ENCODE measurements at places on chromosomes 12 and 14.

- no peak for DNase-seq
Measured at GRCh38 chr14:69091695-69092094, 61.2 kb downstream of the DCAF5 start.

DNA sequence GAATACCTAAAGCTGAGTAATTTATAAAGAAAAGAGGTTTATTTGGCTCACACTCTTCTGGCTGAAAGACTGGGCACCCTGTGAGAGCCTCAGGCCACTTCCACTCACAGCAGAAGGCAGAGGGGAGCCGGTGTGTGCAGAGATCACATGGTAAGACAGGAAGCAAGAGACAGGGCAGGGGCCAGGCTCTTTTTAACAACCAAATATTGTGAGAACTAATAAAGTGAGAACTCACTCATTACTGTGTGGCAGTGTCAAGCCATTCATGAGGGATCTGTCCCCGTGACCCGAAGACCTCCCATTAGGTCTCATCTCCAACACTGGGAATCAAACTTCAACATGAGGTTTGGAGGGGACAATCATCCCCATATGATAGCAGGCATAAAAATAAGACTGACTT, 180.8 kb upstream of the DIO3 start:
- no peak for DNase-seq

DNA sequence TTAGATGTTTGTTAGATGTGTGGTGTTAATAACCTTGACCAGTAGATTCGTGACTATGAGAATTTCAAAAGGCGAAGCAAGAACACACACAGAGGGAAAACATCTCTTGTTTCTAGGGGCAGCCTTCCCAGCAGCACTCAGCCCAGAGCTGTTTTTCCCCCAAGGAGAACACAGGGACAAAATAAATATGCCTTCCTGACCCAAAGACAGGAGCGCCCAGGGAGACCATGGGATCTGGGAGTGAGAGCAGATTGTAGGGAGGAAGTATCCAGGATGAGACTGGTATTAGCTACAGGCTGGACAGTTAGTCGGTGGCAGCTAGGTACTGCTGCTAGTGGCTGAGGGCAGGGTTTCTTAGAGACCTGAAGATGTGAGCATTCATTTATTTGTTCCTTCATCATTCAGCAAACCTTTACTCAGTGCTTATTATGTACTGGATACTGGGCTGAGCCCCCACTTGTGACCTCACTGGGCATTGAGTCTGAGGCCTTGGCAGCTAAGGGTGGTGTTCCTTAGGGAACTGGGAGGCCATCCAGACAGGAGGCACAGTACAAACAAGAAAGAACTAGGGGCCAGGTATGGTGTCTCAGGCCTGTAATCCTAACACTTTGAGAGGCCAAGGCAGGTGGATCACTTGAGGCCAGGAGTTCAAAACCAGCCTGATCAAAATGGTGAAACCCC, 469.8 kb downstream of the ZFP36L1 start:
- no peak for DNase-seq

DNA sequence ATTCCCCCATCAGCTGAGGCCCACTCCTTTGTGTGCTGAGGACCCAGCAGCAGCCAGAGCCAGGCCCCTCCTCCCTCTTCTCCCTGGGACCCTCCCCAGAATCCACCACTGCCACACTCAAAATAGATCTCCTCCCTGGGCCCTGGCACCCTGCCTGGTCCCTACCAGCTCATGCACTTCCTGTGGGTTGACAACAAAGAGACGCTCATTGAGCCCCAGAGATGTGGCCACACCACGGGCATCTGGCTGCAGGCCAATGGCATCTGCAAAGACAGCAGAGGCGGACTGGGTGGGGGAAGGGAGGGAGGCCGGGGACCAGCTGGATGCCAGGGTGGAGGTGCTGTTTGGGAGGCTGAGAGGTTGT, 16.0 kb upstream of the ENDOU start:
- peak; percentile 21 for DNase-seq

- no peak for DNase-seq
Measured at GRCh38 chr14:102772781-102773570, 4.3 kb upstream of the TRAF3 start.

- no peak for DNase-seq
Measured at GRCh38 chr12:117017807-117018206, 81.4 kb downstream of the TESC start.

GRCh38 chr12:123906711-123907420, 65.8 kb downstream of the CCDC92 start:
- DNase-seq: no peak

DNA sequence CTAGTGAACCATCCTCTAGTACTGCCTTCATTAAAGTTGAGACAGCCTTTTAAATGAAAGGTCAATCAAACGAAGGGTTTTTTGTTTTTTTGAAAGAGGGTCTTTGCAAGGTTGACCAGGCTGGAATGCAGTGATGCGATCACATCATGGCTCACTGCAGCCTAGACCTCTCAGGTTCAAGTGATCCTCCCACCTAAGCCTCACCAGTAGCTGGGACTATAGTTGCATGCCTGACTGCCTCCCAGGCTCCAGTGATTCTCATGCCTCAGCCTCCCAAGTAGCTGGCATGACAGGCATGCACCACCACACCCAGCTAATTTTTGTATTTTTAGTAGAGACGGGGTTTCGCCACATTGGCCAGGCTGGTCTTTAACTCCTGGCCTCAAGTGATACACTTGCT, 114.6 kb upstream of the SINHCAF start:
- DNase-seq: no peak

GRCh38 chr12:122206111-122206881, 2.8 kb downstream of the B3GNT4 start:
- DNase-seq: no peak

GRCh38 chr12:120116441-120116791, at the start of gene RAB35:
RAB35 (minus strand) TSS chr12:120116753; CDS start chr12:120116650, 103 bp downstream.
- no peak for DNase-seq

- peak; percentile 50 for DNase-seq
Measured at GRCh38 chr14:99745307-99745951, 47.8 kb upstream of the EML1 start.

DNA sequence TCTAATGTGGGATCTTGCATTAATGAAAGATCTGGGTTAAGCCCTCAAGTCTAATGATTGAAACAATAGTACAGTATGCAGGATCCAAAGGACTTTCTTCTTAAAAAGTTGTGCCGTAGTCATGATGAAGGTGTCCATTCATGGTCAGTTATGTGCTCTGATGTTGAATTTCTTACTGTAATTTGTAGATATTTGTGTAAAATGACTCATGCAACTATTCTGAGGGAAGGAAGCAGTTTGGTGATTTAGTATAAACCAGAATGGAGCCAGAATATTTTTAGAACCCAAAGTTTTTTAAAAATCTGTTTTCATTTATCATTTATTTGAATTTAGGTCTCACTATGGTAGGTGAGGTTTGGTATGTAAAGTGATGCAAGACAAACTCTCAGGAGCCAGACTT, 151.2 kb downstream of the AKAP6 start:
- no peak for DNase-seq

DNA sequence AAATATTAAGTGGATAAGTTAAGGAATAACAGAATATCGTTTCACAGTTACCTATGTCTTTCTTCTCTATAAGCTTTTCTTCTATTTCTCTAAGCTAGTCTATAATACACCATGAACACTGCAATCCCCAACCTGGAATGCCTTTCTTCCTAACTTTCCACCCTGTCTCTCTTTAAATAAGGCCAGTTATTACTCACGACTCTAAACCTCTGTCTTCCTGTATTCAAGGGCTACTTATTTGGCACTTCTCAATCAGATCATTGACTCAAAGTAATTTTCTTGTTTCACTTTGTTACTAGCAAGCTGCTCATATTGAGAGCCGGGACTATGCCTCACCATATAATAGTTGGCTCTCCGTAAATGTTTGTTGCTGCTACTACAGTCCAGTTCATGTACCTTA, 13.5 kb downstream of the FERMT2 start:
- DNase-seq: no peak

- DNase-seq: no peak
Measured at GRCh38 chr14:80428171-80428570, 216.9 kb upstream of the DIO2 start.

- no peak for DNase-seq
Measured at GRCh38 chr14:69317102-69317755, 57.3 kb downstream of the GALNT16 start.

- DNase-seq: no peak
Measured at GRCh38 chr14:54440476-54440872, 700 bp downstream of the CNIH1 start.

DNA sequence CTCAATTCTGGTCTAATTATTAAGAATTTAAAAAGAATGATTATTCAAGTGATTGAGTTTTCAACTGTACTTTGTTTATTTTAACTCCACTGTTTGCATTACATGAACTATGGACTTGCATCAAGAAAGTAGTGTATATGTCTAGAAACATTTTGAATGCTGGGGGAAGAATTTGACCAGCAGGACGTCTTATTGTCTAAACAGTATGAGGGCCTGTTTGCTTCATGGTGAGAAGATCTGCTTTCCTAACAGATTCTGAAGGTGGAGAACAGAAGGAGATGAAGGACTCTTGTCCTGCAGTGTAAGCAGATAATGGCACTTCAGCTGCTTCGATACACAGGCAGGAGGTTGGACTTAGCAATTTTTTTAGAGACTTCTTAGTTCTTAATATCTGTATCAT, 176.0 kb downstream of the DACT1 start:
- no peak for DNase-seq

DNA sequence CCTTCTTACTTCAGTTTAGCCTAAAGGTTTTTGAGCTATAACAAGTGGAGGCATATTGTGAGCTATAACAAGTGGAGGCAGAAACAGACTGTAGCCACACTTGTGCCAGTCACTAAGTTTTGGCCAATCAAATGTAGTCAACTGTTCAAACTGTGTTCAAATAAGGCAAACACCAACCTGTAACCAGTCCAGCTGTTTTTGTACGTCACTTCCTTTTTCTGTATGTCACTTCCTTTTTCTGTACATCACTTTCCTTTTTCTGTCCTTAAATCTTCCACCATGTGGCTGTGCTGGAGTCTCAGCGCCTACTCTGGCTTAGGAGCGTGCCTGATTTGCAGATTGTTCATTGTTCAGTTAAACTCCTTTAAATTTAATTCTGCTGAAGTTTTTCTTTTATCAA, 79.7 kb downstream of the FUT8 start:
- no peak for DNase-seq

GRCh38 chr12:94265966-94266745, 117.8 kb downstream of the PLXNC1 start:
- DNase-seq: no peak

GRCh38 chr14:95537298-95538089, 2.6 kb downstream of the GLRX5 start:
- no peak for DNase-seq

- DNase-seq: peak; percentile 75
Measured at GRCh38 chr12:124771462-124772288, 92.0 kb downstream of the SCARB1 start.

GRCh38 chr14:85471156-85471555, 58.8 kb upstream of the FLRT2 start:
- no peak for DNase-seq

DNA sequence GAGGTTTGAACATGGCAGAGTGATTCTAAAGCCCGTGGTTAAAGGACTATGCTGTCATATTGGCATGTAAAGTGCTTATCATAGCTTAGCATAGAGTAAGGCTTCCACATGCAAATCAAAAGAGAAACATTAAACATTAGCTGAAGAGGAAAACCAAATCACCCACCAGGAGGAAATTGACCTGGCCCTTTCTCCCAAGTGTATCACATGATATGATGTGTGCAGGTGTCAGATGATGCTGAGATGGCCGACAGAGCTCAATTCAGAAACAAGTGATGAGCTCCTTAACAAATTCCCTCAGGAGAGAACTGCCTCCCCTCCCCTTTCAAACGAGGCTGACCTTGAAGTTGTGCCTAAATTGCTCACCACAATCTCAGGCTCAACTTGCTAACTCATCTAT, 217.1 kb upstream of the BTG1 start:
- DNase-seq: no peak

GRCh38 chr12:111467092-111467856, 61.6 kb downstream of the SH2B3 start:
- DNase-seq: no peak

DNA sequence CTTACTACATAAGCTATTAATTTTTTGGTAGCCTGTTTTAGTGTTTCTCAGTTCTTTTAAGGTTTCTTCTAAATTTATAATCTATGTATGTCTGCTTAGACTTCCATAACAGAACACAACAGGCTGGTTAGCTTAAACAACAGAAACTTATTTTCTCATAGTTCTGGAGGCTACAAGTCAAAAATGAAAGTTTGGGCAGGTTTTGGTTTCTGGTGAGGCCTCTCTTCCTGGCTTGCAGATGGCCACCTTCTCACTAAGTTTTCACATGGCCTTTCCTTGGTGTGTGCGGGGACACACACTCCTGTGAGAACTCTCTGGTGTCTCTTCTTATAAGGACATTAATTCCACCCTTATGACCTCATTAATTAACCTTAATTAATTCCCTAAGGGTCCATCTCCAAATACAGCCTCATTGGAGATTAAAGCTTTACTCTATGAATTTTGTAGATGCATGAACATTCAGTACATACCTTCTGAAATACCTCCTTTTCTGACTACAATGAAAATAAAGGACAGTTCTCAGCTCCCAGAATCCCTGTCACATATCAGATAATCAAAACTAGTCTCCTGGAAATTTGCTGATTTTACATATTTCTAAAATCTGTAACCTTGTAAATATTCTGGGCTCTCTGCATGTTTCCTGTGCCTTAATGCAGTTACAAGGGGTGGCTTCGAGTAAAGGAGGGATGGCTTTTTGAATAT, 23.2 kb upstream of the BMAL2 start:
- no peak for DNase-seq

- DNase-seq: no peak
Measured at GRCh38 chr12:52648012-52648550, 3.9 kb downstream of the KRT2 start.

- DNase-seq: no peak
Measured at GRCh38 chr12:69672195-69672594, 26.9 kb downstream of the BEST3 start.

- no peak for DNase-seq
Measured at GRCh38 chr14:76181546-76181945, 29.8 kb downstream of the GPATCH2L start.

DNA sequence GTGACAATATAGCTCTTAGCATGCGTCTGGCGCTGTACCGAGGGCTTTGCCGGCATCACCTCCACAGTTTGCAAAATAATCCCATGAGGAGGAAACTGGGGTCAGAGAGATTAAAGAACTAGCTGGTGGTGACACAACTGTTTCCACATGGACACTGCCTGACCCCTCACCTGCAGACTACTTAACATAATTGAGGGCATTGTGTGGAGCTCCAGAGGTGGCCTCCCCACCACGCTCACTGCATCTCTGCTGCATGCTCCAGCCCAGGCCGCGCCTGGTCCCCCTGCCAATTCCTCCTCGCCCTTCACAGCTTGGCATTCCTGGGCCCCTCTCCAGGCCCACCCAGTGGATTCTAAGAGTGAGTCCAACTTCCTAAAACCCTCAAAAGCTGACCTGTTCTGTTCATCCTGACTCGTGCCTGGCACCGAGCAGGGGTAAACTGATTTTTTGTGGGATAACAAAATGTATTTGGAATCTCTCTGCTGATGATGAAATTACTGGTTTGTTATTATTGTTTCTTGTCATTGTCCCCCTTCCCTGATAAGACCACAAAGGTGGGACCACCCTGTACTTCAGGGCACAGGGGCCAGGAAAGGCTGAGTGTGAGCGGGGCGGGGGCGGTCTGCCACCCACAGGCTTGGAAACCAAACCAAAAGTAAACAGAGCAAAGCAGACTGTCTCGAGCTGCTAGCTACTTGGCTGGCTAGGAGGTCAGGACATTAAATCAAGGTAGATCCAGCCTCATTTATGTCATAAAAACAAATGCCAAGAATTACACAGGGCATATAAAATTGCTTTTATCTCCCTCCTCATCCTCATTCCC, 40.6 kb downstream of the CHGA start:
- DNase-seq: no peak
